Mucosa of descending colon (tissue), 3 donors: ENCODE measurements at places on chromosomes 4 and X.

DNA sequence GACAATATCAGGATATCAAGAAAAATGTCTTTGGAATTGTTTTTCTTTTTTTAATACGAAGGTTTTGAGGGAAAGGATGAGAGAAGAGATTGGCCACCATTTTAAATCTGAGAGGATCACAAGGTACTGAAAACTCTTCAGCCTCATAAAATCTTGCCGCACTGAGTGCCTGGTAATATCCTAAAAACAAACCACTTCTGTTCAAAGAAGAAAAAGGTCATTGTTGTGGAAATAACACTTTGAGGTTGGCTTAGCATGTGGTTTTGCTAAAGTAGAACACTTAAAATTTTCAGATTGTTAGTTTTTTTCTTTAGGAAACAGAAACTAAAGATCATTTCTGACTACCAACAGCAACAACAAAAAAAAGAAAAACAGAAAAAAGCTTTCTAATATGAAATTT, 1.0 kb upstream of the CLDN22 start:
- no peak for DNase-seq

- no peak for DNase-seq
Measured at GRCh38 chr4:52638717-52639116, 20.4 kb downstream of the USP46 start.

DNA sequence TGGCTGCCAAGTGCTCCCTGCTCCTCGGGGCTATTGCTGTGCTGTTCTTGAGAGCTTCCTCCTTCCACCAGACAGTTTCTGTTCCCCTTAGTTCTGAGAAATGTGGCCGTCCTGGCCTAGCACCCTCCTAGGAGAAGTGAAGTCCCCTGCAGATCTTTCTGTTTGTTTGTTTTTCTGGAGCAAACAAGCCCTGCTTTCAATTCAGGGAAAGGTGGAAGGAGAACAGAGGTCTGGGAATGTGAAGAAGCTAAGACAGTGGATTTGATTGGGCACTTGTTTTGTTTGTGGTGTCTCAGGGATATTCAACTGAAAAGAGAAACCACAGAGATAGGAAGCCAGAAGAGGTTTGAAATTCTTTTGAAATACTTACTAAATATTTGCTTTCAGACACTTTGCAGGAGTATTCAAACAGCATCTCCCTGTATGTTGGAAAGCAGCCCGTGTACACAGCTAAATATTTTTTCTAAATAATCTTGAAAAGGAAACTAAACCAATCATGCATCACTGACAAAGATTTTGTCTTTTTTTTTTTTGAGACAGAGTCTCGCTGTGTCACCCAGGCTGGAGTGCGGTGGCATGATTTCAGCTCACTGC, 36.5 kb upstream of the PPM1K start:
- DNase-seq = no peak

GRCh38 chr4:44149282-44149681, 299.3 kb downstream of the KCTD8 start:
- no peak for DNase-seq

DNA sequence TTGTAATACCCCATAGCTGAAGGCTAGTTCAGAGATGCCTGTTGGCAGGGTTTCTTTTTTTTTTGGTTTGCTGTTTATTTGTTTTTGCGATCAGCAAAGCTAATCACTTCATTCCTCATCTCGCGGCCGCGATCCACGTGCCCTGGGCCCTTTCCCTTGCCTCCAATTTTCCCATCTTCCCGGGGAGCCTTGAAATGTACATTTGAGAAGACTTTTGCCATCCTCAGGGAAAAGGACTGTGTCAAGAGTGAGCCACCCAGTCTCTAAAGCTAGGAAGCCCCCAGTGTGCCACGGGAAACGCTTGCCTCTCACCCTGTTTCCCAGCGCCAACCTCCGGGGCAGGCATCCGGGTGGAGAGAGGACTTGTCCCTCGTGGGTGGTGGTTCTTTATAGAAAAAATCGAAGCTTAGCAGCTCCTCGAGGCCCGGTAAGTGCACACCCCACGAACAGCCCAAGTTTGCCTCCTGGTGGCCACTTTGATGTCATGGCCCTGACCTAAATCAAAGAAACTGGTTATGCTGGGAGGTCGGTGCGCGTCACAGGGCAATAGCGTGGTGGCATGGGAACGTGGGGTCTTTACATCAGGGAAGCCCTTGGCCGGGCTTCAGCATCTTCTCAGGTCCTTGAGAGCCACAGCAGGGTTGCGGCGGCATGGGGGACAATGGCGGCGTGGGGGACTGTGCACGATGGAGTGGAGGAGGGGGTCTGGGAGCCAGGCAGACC, 42.0 kb downstream of the MAP7D3 start:
- DNase-seq = peak; percentile 55

DNA sequence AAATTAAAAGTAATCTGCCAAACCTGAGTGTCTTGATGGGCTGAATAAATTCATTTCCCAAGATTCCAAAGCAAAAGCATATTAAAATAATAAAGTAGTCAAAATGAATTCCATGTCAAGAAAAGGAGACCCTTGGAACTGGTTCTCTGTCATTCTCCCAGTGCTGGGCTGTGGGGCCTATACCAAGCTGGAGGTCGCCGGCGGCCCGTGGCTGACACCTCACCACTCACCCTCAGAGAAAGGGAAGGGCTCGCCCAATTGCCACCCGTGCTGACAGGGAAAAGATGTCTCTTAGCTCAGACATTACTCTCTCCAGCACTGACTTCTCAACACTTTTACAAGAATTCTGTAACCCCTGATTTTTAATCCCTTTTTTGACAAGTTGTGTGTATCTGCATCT, 51.7 kb downstream of the GATB start:
- no peak for DNase-seq

DNA sequence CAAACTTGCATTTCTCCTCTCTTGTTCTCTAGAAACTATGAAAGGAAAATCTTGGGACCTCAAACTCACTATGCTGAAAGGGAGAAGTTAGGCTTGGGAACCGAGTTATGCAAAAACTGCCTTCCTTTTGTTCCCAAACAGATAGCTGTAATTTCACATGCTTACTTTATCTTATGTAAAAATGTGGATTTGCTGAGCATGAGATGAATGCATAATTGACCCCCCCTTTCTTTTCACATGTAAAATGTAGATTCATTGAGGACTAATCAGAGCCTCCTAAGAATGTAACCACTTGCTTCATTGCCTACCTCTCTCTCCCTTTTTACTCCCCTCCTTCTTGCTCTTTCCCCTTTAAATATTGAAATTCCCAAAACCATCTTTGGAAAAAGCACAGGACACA, 18.0 kb downstream of the TBC1D9 start:
- DNase-seq = no peak

DNA sequence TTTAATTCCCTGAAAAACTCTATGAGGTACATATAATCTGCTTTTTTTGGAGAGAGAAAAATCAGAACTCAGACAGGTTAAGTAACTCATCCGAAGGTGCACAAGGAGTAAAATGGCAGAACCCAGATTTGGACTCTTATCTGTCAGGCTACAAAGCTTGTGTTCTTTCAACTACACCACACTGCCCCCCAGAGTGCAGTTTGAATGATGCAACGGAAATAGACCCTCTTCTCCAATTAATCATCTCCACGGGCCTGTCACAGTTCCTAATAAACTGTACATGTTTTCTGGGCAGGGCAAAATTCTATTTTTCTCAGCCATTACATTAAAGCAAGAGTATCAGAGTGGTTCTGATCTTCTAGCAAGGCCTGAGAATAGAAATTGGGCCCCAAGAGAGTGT, 35.3 kb upstream of the DCX start:
- DNase-seq = no peak

DNA sequence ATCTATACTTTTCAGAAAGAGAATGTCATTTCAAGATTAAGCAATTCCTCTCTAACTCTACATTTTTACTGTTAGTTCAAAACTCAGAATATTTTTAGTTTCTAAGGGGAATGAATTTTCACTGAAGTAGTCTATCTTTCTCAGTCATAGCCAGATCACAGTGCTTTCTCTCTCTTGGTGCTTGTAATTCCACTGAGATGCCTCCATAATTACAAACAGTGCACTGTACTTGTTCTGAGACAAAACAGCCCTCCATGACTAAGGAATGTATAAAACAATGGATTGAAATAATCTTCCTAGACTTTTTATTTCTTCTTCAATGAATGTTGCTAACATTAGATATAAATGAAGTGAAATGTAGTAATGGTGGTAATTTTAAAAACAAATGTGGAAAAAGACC, 603.2 kb upstream of the FAM241A start:
- no peak for DNase-seq

DNA sequence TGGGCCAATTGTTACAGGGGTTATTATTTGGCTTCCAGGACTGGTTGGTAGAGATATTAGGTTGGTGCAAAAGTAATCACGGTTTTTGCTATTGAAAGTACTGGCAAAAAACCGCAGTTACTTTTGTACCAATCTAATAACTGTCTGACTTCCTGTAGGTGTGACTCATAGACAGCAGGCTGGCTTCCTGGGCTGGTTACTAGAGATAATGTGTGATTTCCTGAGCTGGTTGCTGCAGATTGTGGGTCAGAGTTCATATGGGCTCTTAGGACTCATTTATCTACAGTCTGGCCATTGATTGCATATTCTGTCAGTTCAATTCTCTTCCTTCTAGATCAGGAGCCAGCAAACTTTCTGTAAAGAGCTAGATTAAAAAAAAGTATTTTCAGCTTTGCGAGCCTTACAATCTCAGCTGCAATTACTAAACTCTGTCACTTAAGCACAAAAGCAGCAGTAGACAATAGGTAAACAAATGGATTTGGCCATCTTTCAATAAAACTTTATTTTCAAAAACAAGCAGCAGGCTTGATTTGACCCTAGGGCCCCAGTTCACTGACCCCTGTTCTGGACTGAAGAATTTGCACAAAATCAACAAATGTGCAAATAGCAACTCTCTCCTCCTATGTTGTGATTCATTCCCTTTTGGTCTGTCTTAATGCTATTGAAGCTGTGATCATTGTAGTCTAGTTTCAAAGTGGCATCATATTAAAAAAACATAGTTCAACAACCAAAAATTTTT, 50.8 kb upstream of the BOD1L1 start:
- no peak for DNase-seq

- DNase-seq = no peak
Measured at GRCh38 chr4:123198706-123199105, 197.9 kb upstream of the SPRY1 start.

DNA sequence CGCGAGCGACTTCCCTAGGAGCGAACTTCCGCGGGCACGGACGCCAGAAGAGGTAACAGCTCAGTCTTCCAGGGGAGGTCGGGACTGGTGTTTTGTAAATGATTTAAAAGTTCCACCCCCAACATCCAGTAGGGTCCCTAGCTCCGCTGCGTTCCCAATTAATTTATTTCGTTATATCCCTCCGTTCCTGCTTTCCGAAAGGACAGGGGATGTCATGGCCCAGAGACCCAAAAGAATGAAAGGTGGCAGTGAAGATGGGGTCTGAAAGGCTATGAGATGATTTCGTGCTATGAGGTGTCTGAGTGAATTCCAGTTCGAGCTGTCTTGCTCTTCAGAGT, 373 bp upstream of the SMIM43 start:
- DNase-seq = no peak

- DNase-seq = no peak
Measured at GRCh38 chrX:3527811-3528210, 181.4 kb upstream of the MXRA5 start.

DNA sequence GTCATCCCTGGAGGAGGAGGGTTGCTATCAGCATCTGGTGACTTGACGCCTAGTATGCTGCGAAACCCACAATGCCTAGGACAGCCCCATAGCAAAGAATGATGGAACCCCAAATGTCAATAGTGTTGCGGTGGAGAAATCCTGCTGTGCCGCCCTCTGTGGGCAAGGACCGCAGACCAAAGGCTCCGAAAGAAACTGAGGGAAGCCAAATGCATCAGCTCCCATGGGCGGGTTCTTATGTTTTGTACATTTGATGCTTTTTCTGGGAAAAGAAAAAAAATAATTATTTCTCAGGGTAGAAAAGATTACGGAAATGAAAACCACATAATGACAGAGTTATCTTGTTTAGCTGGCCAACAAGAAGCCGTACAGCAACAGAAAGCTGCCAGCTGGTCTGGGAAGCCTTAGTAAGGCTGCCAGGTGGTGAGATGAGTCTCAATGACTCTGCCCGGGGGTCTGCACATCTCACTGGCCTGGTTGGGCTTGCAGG, 95.0 kb upstream of the TBL1X start:
- no peak for DNase-seq

DNA sequence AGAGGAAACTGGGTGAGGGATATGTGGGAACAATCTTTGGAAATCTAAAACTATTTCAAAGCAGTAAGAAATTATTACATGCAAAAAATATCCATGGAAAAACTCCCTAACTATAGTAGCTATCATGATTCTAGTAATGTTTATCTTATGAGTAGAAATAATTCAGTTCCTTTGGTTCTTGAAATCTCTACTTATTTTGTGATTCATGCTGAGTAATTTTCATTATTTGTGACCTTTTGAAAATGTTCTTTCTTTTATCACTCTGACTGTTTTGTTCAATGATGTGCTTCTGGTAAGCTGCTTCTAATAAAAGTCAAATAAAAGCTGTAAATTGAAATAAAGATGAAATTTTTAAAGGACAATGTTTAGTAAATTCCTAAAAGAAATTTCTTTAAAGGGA, 40.4 kb upstream of the MAGEB10 start:
- no peak for DNase-seq

DNA sequence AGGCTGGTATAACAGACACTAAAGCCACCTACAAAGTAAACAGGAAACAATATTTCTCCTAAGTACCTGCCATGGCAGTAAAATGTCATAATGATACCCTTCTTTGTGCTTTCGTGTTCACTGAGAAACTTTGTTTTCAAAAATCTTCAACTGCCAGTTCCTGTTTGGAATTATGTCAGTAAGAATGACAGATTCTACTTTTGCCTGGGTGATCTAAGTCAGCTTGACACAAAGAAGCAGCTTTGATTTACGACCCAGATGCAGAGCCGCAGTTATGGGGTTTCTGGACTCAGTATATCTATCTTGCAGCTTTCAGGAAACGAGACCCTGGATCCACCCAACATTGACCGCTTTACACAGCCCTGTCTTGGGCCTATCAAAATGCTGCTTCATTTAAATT, 71.2 kb downstream of the SNX25 start:
- DNase-seq = no peak

DNA sequence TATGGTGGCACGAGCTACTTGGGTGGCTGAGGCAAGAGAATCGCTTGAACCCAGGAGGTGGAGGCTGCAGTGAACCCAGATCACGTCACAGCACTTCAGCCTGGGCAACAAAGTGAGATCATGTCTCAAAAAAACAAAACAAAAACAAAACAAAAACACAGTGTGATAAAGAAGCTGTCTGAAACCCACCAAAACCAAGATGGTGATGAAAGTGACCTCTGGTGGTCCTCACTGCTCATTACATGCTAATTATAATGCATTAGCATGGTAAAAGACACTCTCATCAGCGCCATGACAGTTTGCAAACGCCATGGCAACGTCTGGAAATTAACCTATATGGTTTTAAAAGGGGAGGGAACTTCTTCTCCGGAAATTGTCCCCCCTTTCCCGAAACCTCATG, 29.4 kb upstream of the OPHN1 start:
- DNase-seq = no peak
